Activated naive CD8-positive, alpha-beta T cell treated with anti-CD3 and anti-CD28 coated beads for 36 hours (primary cell): ENCODE measurements at places on chromosomes 3 and 15. TPM values are rescaled to one million over a fixed set of nuclear protein-coding genes. Genes with fewer than 3 reads are reported as not detected.

Gene NME9
- total RNA-seq, result not detected

Gene IGF2BP2
- 0.41 TPM for total RNA-seq

DNA sequence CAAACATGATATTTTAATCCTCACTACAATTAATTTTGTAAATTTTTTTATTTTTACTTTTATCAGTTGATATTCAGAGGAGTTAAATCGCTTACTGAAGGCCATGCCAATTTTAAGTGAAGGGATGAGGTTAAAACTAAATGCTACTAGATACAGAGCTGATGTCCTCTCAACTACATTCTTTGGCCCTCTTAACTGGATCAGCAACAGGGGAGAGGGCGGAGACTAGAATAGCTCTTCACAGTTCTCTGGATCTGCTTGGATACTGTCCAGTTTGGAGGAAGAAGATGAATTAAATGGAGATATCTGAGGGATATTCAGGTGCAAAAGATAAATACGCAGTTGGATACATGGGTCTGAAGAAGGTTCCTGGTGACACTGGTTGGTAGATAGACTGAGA lies 85.6 kb upstream of the LYSMD4 start:
- H3K27me3 ChIP-seq, result no peaks in the 10 kb centered on the region
- DNase-seq, result no peak
- peaks cover 80% of the 10 kb centered on the region for H3K36me3 ChIP-seq
- H3K4me1 ChIP-seq, result peaks cover 27% of the 10 kb centered on the region
- H3K4me3 ChIP-seq, result no peak overlapping the region

DNA sequence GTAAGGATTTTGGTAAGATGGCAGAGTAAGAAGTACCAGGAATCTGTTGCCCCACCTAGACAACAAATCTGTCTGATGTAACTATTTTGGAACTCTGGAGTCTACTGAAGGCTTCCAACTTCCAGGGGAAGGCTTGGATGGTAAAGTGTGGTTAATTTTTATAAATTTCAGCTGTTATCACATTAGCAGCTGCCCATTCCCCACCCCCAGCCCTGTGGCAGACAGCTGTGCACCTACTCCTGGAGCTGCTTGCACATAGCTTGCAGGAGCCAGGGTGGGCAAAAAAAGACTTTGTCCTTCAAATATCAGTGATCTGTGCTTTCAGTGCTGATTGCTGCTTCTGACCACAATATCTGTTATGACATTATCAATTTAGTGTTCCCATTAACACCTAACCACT lies 47.4 kb downstream of the FRMD5 start:
- no peaks in the 10 kb centered on the region for H3K36me3 ChIP-seq
- no peak overlapping the region for H3K4me3 ChIP-seq
- H3K27me3 ChIP-seq, result peaks cover 26% of the 10 kb centered on the region
- no peak for DNase-seq

DNA sequence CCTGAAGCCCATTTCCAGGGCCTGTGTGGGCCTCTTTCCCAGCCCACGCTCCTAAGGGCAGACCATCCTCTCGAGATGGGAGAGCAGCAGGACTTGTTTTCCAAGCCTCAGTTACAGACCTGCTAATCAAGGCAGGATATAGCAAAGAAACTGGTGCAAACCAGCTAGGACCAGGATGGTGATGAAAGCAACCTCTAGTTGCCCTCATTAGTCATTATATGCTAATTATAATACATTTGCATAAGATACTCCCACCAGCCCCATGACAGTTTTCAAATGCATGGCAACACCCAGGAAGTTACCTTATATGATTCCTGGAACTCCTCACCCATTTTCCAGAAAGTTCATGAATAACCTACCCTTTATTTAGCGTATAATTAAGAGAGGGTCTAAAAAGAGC lies 34.4 kb upstream of the TRH start:
- no peak overlapping the region for H3K4me3 ChIP-seq
- no peaks in the 10 kb centered on the region for H3K36me3 ChIP-seq
- H3K4me1 ChIP-seq, result peaks cover 2% of the 10 kb centered on the region
- DNase-seq, result no peak
- peaks cover 3% of the 10 kb centered on the region for H3K27me3 ChIP-seq

GRCh38 chr3:124413989-124414598 lies 316.2 kb upstream of the UMPS start:
- H3K4me3 ChIP-seq, result no peak overlapping the region
- no peaks in the 10 kb centered on the region for H3K4me1 ChIP-seq
- DNase-seq, result no peak

- H3K4me1 ChIP-seq, result no peaks in the 10 kb centered on the region
- peaks cover 4% of the 10 kb centered on the region for H3K36me3 ChIP-seq
- DNase-seq, result no peak
- peaks cover 11% of the 10 kb centered on the region for H3K27me3 ChIP-seq
- H3K4me3 ChIP-seq, result no peak overlapping the region
These were observed 95.8 kb upstream of the SNRPN start for GRCh38 chr15:24858737-24859601.

- no peaks in the 10 kb centered on the region for H3K36me3 ChIP-seq
- H3K27ac ChIP-seq, result peak overlapping the region; percentile 74
- H3K4me1 ChIP-seq, result peaks cover 19% of the 10 kb centered on the region
- peak overlapping the region; percentile 26 for H3K4me3 ChIP-seq
- no peak for DNase-seq
These were observed 18.5 kb upstream of the RIOX2 start for GRCh38 chr3:97990624-97991292.

DNA sequence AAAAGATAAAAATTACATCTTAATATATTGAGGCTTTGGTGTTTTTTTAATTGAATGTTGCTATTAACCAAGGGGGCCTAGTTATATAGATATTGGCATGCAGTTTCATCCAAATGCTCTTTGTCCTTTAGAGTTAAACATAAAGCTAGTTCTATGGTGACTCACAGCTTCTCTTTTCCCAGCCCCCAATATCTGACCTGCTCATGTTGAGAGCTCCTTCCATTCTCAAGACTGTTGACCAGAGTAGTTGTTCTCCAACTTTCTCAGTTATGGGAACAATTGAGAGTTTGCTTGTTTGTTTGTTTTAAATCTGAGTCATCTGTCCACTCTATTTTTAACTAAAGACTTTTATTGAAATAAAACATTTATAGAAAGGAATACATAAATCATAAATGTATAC lies 15.8 kb upstream of the RARB start:
- no peak overlapping the region for H3K4me3 ChIP-seq
- H3K27me3 ChIP-seq, result no peaks in the 10 kb centered on the region
- H3K27ac ChIP-seq, result no peak overlapping the region
- no peaks in the 10 kb centered on the region for H3K36me3 ChIP-seq
- H3K4me1 ChIP-seq, result no peaks in the 10 kb centered on the region

DNA sequence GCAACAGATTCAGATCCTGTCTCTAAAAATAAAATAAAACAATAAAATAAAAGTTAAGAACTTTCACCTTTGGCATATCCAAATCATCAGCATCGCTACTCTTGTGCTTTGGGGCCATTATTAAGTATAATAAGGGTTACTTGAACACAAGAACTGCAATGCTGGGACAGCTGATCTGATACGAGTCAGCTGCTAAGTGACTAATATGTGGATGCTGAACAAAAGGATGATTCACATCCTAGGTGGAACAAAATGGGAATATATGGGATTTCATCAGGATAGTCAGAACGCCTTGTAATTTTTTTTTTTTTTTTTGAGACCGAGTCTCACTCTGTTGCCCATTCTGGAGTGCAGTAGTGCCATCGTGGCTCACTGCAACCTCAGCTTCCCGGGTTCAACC lies 29.7 kb downstream of the BUB1B start:
- H3K4me3 ChIP-seq, result no peak overlapping the region
- no peak overlapping the region for H3K27ac ChIP-seq
- H3K36me3 ChIP-seq, result peaks cover 49% of the 10 kb centered on the region

DNA sequence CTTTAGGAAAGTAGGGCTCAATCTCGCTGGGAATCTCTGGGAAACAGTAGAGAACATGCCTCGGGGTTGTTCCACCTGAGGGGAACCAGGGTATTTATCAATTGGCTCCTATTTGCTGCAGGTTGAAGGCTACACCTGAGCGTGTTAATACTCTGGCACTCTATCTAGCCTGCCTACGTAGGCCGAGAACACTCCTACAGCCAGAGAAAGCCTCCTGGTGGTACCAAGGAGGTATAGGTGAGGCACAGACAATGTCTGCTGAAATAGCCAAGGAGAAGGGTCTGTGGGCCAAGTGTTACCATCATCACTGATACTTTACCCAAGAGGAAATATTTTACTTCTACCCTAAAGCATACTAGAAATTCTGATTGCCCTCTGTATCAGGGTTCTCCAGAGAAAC lies 341.0 kb upstream of the UBE2E2 start:
- no peak overlapping the region for H3K27ac ChIP-seq
- no peaks in the 10 kb centered on the region for H3K36me3 ChIP-seq
- no peak for DNase-seq
- no peaks in the 10 kb centered on the region for H3K4me1 ChIP-seq
- H3K4me3 ChIP-seq, result no peak overlapping the region

- H3K27me3 ChIP-seq, result peaks cover 12% of the 10 kb centered on the region
- no peaks in the 10 kb centered on the region for H3K36me3 ChIP-seq
- H3K4me1 ChIP-seq, result peaks cover 3% of the 10 kb centered on the region
These were observed 163.3 kb downstream of the PLCH1 start for GRCh38 chr3:155581579-155581978.
